ENCODE measurements at places on chromosomes 3 and 15. TPM values are rescaled to one million over a fixed set of nuclear protein-coding genes. Genes with fewer than 3 reads are reported as not detected.
A peak's percentile ranks its signal among the peaks of the same experiment; 100 is the strongest.

The FOXB1 gene
- not detected for total RNA-seq

DNA sequence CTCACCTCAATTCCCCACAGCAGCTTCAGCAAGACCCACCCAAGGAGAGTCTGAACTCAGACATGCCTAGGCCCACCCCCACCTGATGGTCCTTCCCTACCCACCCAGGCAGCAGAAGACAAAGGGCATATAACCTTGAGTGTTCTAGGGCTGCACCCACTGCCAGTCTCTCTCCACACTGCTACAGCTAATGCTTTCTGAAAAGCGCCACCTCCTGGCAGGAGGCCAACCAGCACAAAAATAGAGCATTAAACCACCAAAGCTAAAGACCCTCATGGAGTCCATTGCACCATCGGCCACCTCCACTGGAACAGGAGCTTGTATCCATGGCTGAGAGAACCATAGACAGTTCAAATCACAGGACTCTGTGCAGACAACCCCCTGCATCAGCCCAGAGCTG, 11.3 kb upstream of the RPL39L start:
- H3K4me1 ChIP-seq = no peaks in the 10 kb centered on the region
- H3K27ac ChIP-seq = no peak overlapping the region
- DNase-seq = peak; percentile 34
- H3K4me3 ChIP-seq = no peak overlapping the region

The PPP2R3A gene
- total RNA-seq = 22.0 TPM

- H3K36me3 ChIP-seq = no peaks in the 10 kb centered on the region
- no peak overlapping the region for H3K4me3 ChIP-seq
- DNase-seq = no peak
Measured at GRCh38 chr3:27326202-27326601, 43.0 kb downstream of the NEK10 start.

DNA sequence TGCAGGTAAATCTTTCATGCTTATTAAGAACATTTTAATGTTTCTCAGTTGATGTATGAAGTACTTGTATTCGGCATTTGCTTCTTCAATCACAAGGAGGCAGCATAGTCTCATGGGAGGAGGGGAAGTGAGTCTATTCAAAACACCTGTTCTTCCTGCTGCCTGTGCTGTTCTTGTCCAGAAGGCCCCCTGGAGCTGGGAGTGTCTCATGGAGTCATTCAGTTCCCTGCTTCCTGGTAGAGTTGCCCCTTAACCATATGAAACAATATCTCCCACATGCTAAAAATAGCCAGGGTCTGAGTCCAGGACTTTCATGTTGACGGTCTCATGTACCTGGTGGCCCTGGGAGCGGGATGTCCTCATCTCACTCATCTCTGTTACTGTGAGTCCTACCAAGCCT, 15.5 kb upstream of the PPP1R2 start:
- no peaks in the 10 kb centered on the region for H3K27me3 ChIP-seq
- no peaks in the 10 kb centered on the region for H3K36me3 ChIP-seq
- no peaks in the 10 kb centered on the region for H3K4me1 ChIP-seq
- no peak overlapping the region for H3K27ac ChIP-seq

- H3K27ac ChIP-seq = no peak overlapping the region
- H3K36me3 ChIP-seq = no peaks in the 10 kb centered on the region
- H3K4me1 ChIP-seq = no peaks in the 10 kb centered on the region
- no peak overlapping the region for H3K4me3 ChIP-seq
Measured at GRCh38 chr3:18151199-18151598, 273.9 kb downstream of the SATB1 start.
